NCI-H2171 treated with DMSO at 0.1 percent for 48 hours (cell line): ENCODE measurements at places on chromosomes 1 and 21.

DNA sequence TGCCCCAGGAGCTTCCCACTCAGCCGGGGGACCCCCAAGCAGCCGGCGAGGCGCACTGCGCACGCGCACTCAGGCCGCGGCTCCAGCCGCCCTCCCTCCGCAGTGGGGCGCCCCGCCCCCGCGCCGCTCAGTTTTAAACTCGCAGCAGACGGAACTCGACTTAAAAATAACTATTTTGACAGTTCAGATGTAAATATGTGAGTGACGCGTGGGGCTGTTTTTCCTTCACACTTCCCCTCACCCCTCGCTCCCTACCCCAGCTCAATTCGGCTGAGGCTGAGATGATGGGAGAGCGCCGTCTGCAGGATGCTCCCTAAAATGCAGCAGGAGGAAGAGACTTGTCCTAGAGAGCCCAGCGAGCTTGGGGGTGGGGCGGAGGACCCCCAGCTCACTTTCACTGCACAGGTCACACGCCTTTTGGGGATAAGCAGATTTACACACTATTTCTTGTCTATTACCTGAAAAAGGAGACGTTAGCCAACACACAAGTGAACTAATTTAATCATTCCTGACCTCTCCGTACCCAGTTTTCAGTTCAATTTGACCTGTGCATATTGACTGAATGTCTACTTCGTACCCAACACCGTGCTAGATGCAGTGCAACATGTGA, 8.9 kb upstream of the LEMD1 start:
- no peak for DNase-seq

DNA sequence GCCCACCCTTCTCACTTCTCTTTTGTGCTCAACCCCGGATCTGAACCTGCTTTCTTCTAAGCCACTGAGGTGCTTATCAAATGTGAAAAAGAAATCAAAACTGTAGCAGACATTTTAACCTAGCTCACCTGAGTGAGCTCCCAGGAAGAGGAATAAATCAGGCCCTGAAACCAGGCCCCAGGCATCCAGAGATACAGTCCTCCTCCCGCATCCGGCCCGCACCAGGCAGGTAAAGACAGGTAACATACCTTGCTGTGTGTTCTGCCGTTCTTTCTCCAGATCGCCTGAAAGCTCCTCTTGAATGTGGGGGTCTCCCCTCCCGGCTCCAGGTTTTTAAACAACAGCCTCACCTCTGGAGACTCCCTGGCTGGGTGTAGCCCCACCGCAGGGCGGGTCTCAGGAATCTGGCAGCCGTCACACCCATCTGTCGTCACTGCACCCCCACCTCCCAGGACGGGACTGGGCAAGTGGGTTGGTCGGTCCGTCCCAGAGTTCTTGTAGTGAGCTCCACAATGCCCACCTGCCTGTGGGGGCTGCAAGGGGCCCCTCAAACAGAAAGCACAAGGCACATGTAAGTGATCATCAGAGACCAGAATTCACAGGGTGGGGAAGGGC, at the start of gene LAMB3:
TSS of gene LAMB3 (minus strand) at position 305 of the 615 bp plus-strand sequence. CDS start 1,481 bp downstream, outside the sequence.
- DNase-seq: peak; percentile 55

DNA sequence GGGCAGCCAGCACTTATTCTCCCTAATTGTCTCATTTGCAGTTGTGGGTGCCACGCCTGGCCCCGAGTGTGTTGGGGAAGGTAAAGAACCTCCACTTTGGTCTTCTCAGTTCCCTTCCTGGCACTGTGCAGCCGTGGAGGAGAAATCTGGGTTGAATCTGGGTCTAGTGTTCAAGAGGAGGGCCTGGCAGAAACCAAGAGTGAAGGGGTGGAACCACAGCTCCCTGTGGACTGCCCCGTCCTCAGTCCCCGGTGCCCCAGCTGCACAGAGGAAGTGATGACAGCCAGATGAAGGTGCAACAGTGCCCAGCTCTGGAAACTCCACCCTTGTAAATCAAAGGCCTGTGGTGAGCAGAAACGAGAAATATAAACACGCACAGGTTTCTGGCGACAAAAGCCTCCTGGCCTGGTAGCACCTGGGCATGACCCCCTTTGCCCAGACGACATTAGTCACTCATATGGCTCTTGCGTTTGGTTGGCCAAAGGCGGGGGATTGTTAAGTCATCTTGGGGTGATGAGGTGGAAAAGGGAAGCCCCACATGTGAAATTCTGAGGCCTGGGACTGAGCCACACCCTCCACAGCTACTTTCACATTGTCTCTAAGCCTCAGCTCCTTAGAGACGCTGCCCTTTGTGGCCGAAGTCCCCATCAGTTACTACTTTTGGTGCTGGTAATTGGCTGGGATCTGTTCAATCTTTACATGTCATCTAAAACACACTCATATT, 4.2 kb upstream of the ECE1 start:
- DNase-seq: no peak

DNA sequence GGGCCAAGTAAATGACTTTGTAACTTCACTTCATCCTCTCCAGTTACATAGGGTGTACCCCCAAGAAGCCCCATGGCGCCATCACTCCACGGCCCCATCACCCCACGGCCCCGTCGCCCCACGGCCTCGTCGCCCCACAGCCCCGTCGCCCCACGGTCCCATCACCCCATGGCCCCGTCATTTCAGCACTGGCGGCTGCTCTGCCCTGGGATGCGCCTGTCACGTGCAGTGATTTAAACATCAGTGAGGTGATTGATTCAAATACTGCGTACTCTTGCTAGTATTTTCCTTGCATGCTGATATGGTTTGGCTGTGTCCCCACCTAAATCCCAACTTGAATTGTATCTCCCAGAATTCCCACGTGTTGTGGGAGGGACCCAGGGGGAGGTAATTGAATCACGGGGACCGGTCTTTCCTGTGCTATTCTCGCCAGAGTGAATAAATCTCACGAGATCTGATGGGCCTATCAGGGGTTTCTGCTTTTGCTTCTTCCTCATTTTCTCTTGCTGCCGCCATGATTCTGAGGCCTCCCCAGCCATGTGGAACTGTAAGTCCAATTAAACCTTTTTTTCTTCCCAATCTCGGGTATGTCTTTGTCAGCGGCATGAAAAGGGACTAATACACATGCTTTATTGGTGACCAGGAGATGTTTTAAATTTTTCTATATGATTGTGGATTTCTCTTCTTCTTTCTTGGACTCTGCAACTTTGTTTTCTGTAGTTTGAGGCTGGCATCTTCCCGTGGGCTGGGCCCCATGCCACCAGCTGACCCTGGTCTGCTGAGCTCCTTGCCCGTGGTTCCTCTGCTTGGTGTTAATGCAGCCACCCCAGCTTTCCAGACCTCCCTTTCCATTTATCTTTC, 50.1 kb upstream of the PCBP3 start:
- no peak for DNase-seq

- no peak for DNase-seq
These were observed at the start of gene TTC22 for GRCh38 chr1:54800899-54801759. TSS of gene TTC22 (minus strand) at chr1:54801323. CDS start at chr1:54801163, 160 bp downstream.

- DNase-seq: no peak
These were observed 30.8 kb upstream of the ABCG1 start for GRCh38 chr21:42187976-42188653.

DNA sequence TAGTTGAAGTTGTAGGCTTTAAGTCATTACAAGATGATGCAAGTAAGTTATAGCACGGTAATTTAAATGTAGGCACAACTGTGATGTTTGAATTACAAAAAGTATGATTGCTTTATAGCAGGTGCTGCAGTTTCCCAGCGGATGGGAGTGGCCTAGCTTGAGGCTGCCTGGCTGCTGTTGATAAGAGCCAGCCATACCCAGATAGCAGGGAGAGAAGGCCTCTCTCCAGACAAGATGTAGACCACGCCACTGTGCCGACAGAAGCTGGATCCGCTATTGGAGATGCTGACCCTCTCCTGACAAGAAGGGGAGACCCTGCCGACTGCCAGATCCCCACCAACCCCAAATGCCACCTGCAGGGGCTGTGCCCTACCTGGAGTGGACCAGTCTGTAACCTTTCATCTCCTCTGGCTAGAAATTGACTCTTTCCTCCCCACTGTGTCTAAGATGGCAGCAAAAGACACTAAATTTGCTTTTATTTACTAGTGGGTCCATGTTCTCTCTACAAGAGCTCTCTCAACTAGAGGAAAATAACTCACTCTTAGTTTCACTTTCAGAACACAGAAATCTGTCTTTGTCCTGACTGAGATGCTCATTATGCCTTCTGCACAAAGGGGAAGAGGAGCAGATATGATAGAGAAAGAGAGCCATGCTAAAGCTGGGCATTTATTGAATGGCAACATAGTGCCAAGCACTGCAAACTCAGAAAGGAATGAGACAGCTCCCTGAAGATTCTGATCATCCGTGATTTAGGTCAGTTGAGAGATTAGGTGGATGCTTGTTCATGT, 127.9 kb downstream of the URB2 start:
- DNase-seq: no peak

DNA sequence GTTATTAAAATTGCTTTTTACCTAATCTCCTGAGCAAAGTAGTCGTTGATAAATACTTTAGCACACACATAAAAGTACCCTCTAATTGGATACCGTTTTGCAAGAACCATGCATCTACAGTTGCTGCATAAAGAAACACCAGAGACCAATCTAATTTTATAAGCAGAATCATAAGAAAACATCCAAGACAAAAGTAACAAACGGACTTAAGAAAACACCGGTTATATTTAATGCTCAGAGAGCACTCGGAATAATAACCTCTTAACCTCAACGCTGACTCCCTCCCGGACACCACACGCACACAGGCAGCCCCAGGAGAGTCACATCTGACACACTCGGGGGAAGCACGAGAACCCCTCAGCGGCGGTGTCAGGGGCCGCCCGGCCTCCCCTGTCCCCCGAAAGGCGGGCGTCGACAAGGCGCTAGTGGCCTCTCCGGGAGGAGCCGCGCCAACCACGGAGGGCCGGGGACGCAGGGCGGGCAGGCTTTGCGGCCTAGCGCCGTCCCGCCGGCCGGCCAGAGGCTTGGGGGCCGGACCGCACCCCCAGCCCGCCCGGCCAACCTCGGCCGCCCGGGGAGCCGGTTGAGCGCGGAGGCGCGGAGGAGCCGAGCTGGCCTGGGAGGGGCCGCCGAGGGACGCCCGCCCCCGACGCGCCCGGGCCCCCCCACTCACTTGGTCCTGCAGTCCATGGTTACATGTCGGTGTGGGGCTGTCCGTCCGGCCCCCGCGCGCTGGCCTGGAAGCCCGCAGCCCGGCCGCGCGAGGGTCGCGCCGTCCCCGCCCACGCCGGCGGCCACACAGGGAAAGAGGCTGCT, 606 bp downstream of the DENND1B start:
- peak; percentile 32 for DNase-seq
